Activated T-helper 2 cell treated with anti-CD3 and anti-CD28 coated beads, Interferon-gamma antibody, Interleukin-2, Interleukin-4, amounts not matched to agents 10 μg/mL and 5 μg/mL and 100 μg/mL, durations not matched to agents 14 hours and 24 hours and 36 hours (primary cell): ENCODE measurements at places on chromosomes 7 and 10. TPM values are rescaled to one million over a fixed set of nuclear protein-coding genes. Genes with fewer than 3 reads are reported as not detected.

DNA sequence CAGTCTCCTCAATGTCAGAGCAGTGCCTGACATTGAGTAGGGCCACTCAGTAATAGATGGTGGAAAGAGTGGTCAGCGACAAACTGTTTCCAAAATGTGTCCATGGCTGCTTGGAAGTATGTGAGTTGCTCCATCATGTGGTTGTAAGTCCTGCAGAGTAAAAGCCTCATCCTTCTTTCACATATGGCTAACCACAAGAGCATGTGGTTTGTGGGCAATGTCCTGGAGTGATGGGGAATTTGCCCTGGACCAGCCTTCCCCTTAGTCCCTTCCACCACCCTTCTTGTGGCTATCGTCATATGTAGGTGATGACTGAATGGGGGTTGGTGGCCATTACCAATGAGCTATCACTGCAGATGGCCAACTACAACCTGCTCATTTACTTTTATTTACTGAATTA is 33.0 kb upstream of the PLXNA4 start:
- H3K4me3 ChIP-seq: no peak overlapping the region
- no peaks in the 10 kb centered on the region for H3K36me3 ChIP-seq
- DNase-seq: no peak
- peaks cover 1% of the 10 kb centered on the region for H3K4me1 ChIP-seq
- H3K27ac ChIP-seq: no peak overlapping the region
- peaks cover 10% of the 10 kb centered on the region for H3K27me3 ChIP-seq

GRCh38 chr10:29158066-29158465 is 130.8 kb upstream of the LYZL1 start:
- no peaks in the 10 kb centered on the region for H3K36me3 ChIP-seq
- no peak overlapping the region for H3K27ac ChIP-seq
- H3K4me1 ChIP-seq: no peaks in the 10 kb centered on the region
- no peaks in the 10 kb centered on the region for H3K27me3 ChIP-seq

- no peak overlapping the region for H3K27ac ChIP-seq
- no peak for DNase-seq
- H3K4me3 ChIP-seq: no peak overlapping the region
- H3K4me1 ChIP-seq: no peaks in the 10 kb centered on the region
Observed at GRCh38 chr7:131648491-131648890, 92.1 kb upstream of the PODXL start.

DNA sequence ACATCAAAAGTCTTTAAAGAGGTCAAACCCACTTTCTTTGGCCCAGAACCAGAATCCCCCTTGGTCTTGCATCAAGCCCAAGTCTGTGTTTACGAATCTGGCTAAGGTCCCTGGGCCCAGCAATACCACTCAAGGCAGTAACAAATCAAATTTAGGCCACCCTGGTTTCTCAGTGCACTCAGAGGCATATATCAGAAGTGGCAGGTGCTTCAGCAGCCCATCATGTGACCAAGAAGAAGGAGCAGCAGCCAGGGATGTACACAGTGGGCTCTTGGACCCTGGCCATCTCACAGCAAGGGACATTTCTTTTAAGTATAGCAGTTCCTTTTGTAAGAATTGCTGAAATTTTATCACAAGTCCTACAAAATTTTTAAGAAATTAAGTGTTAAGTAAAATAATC is 7.3 kb upstream of the SLC25A13 start:
- no peaks in the 10 kb centered on the region for H3K36me3 ChIP-seq
- H3K27me3 ChIP-seq: peaks cover 12% of the 10 kb centered on the region
- H3K4me1 ChIP-seq: no peaks in the 10 kb centered on the region
- H3K27ac ChIP-seq: no peak overlapping the region
- DNase-seq: no peak

RBM17 gene
- 257 and 266 TPM in 2 replicates for total RNA-seq
